Skin of body (tissue), 3 donors: ENCODE measurements at places on chromosomes 7 and 10.

DNA sequence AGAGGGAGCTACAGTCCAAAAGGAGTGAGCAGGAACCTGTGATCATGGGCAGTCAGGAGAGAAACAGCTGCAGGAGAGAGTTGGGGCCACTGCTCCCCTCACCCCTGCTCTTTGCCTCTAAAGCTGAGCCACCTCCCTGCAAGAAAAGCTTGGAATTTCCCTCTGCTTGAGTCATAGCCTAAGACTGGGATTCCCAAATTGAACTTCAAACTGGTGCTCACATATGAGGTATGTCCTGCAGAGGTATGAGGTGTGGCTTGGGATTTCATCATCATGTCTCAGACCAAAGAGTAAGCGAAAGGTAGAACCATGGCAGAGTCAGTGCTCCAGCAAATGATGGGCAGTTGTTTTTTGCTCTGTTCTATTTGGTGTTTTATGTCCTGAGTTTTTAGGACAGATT, 237.1 kb upstream of the NRP1 start:
- DNase-seq = no peak

DNA sequence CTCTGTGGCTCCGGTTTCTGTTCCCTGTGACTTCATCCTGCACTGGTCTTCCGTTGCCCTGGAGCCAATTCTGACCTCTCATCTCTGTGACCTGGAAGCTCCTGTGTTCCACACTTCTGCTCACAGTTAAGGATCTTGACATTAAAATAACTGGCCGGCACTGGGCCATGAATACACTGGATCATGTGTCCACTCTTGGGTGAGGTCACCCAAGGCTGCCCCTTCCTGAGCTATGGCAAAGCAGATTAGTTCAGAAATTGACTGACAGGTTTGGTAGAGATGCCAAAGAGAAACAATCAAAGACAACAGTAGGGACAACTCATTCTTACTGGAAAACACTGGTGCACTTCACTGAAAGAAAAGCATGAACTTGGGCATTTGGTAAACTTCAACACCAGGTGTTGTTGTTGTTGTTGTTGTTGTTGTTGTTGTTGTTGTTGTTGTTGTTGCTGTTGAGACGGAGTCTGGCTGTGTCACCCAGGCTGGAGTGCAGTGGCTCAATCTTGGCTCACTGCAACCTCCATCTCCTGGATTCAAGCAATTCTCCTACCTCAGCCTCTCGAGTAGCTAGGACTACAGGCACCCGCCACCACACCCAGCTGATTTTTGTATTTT, 36.7 kb upstream of the GRID1 start:
- DNase-seq = no peak

DNA sequence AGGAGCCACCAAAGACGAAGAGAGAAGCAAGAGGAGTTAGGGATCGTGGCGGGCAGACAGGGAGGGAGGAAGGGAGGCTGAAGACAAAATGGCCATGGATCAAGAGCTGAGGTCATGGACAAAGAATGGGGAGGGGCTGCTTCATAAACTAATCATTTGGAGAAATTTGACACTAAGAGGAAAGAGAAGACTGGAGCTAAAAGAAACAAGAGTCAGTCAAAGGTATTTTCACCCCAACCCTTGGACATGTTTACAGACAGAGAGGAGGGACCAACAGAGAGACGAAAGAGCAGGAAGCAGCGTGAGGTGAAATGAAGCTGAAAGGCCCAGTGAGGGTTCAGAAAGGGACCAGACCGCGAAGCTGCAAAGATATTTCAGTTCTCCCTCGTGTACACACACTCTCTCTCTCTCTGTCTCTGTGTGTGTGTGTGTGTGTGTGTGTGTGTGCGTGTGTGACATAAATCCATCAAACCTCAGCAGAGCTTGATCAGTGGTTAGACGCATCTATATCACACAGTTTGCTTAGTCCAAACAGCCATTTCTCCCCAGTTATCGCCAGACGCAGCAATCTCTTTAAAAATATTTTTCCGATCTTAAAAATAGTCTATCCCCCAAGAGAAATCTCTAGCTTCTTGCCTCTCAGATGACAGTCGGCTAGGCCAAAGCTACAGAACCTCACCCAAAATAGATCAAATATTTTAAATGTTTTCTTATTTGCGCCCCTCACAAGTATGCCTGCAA, 12.5 kb upstream of the CALD1 start:
- peak; percentile 52 for DNase-seq

DNA sequence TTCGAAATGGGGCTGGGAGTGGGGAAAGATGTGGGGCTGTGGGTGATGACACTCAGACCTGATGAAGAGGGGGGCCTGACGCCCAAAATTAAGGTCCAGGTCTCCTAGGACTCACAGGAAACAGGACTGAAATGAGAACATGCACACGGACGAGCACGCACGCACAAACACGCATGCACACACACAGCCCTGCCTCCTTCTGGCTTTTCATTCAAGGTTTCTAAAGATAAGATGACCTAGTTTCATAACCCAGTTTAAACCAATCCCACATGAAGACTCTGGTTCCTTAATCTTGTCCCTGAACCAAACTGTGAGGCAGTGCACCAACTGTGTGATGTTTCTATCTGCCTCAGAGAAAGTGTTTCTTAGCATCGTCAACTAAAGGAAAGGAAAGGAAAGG, 162.0 kb downstream of the DGKI start:
- no peak for DNase-seq

GRCh38 chr7:41033500-41033899, 669.4 kb downstream of the INHBA start:
- DNase-seq = no peak

DNA sequence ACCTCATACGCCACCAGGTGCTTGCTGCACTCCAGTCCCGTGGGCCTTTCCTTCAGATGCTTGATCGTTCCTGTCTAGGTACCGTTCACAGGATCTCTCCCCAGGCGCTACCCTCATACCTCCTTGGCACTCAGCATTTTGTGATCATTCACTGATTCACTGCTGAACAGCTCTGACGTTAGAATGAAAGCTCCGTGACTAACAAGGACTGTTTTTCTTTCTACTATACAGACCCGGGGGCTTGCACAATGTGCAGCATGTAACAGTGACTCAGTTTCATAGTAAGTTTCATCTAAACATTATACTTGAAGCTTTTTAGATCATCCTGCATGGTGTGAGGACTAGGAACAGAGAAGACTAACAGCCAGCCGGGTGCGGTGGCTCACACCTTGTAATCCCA, 20.6 kb downstream of the KIN start:
- DNase-seq = no peak

DNA sequence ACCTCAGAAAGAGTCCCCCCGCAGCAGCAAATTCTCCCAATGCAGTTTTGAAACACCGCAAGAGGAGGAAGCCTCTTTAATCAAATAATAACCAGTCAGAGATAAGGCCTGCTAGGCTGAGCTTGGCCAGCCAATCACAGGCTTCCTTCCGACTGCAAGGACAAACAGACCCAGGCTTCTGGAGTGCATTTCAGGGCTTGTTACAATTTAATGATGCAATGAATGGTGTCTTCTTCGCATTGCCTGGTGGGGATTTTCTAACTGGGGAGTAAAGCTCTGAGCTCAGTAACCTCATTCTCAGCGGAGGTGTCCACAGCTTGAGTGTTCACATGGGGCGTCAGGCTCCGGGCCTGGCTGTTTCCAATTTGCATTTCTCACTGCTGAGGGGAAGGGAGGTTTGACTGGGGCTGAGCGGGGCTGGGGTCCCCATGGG, 31.8 kb upstream of the GPAM start:
- no peak for DNase-seq

- no peak for DNase-seq
These were observed 8.1 kb downstream of the IL2RA start for GRCh38 chr10:6053816-6054631.

DNA sequence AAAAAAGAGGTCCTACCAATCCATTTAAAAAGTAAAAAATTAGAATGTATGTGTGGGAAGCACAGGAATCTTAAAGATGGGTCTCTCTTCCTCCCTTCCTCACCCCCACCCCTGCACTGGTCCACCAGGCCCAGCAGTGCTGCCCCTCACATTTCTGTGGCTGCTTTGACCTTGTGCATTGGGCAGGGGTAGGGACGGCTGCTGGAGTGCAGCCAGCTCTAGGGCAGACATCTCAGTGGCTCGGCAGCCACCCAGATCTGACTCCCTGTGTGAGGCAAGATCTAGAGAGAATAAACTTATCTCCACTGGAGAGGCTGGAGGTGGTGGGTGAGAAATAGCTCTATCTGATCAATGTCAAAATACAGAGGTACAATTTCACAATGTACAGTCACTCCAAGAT, 6.7 kb downstream of the FAM180A start:
- DNase-seq = no peak

- DNase-seq = no peak
These were observed 15.1 kb downstream of the FXYD4 start for GRCh38 chr10:43386549-43386948.

- no peak for DNase-seq
These were observed 251.2 kb downstream of the TNS3 start for GRCh38 chr7:47330561-47331178.

GRCh38 chr10:125226005-125226404, 65.6 kb upstream of the CTBP2 start:
- no peak for DNase-seq

DNA sequence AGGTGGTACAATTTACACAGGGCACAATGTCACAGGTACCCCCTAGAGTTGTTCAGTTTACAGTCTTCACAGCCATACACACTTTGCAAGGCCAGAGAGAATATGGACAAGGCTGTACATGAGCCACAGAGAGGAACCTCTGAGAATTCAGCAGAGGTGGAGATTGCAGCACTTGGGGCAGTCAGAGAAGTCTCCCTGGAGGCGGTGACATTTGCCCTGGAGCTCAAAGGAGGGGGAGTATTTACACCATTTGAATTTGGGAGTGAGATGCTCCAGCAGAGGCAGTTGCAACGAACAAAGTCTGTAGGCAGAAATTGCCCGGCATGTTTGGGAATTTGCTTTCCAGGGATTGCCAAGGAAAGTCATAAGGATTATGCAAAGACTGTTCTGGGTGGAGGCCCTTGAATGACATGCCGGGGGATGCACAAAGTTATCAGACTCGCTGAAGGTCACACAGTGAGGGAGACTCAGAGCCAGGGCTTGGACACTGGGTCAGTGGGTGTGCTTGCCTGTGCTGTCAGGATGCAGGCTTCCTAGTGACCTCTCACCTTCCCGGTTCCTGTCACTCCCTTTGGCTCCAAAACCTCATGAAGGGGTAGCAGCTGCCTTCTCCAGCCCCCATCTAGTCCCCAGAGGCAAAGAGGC, 160.7 kb upstream of the PCBD1 start:
- DNase-seq = no peak

DNA sequence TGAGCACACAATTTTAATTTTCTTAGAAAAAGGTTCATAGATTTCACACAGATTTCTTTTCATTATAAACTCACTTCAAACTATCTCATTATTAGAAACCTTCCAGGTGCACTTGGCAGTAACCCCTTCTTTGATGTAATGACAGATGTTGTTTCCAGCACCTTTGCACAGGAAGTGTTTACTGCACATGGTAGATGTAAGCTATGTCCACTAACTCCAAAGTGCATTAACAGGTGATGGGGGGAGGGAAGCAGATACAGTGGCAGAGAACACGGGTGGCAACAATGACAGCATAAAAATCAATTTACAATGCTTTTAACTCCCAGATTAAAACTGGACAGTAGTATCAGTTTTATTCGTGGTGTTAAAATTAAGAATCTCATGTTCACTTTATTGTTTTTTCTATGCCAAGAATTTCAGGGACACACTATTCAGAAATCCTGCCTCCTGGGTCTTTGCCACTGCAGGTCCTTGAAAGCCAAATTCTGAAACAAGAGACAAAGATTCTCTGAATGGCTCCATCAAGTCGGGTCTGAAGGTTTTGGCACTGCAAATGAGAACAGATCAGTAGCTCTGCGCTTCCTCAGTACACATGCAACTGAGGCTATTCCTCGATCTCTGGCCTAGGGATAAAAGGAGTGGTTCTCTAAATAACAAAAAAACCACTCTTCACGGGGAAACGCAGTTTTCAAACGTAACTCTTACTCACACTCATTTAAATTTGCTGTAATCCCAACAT, 187.7 kb downstream of the JAZF1 start:
- no peak for DNase-seq

- no peak for DNase-seq
These were observed 7.4 kb downstream of the PRPS1L1 start for GRCh38 chr7:18020138-18020715.

GRCh38 chr10:59047957-59048618, 128.4 kb upstream of the PHYHIPL start:
- DNase-seq = no peak

DNA sequence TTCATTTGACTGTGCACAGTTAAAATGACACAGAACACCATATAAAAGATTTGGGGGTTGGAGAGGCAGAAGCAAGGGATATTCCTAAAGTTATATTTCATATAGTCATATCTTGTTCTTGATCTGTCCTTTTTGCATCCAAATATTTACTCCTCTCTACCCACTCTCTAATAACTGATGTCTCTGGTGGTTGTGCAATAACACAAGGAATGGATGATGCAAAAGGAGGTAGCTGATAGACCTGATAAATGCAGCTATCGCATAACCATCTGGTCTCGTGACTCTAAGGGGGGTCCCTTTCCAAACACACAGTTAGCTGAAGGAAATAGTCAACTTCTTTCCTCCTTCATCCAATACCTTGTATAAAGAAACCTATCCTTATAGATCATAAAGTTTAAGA, 123.1 kb downstream of the POLR1F start:
- no peak for DNase-seq

DNA sequence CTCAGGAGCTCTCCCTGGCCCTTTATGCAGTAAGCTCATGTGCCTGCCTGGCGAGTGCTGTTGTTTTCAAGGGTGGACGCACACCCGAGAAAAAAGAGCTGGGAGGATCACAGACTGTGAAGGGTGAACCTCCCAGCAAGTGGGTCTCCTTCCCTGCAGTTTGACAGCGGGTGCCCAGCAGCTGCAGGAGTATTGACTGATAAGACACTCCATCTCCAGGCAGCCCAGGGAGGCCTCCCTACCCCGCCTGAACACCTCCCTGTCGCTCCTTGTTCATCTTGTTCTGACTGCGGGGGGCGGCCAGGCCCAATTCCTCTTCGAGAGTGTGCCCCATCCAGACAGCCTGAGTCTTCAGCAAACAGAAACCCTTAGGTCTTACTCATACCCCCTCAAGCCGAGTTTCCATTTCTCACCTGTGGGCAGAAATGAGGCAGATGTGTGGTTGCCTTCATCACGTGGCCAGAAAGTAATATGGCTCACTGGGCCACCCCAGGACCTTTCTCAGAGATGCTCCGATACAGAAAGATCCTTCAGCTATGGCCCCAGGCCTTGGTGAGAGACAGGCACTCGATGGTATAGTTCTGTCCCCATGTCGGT, 17.2 kb downstream of the MDH2 start:
- DNase-seq = no peak

- no peak for DNase-seq
These were observed 45.8 kb upstream of the PLEKHA1 start for GRCh38 chr10:122328676-122329075.
